Substantia nigra (tissue), 51 donors: ENCODE measurements at places on chromosomes 11 and 22.

DNA sequence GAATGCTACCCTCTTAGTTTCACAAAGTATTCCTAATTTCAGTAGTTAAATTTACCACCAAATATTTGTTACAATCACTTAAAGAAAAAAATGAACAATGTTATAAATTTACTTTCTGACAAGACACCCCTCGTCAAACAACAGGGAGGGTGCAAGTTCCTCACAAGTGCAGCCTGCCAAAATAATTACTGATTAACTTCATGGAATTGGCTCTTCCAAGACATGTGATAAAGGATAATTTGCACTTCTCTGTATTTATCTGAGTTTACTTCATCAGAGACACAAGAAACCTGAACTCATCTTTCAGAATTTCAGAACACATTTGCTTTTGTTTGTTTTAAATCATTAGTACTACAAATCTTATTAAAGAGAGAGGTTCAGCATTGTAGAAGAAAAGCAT is 66.5 kb downstream of the LARGE2 start:
- no peak for DNase-seq

DNA sequence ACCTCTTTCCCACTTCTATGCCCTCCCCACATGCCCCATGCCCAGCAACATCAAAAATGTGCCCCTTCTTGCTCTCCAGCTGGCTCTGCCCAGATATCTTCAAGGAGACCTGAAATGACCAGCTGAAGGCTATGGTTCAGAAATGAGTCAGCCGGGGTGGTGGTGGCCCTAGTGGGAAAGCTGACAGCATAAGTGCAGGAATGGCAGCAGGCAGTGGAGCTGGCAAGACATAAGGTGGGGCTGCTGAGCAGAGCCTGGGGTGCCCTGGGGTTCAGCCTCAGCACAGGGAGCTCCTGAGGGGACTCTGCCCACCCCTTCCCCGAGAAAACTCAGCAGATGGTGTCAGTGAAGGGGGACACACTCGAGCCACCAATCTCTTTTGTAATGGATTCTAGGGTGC is 593.4 kb downstream of the BUD13 start:
- no peak for DNase-seq

DNA sequence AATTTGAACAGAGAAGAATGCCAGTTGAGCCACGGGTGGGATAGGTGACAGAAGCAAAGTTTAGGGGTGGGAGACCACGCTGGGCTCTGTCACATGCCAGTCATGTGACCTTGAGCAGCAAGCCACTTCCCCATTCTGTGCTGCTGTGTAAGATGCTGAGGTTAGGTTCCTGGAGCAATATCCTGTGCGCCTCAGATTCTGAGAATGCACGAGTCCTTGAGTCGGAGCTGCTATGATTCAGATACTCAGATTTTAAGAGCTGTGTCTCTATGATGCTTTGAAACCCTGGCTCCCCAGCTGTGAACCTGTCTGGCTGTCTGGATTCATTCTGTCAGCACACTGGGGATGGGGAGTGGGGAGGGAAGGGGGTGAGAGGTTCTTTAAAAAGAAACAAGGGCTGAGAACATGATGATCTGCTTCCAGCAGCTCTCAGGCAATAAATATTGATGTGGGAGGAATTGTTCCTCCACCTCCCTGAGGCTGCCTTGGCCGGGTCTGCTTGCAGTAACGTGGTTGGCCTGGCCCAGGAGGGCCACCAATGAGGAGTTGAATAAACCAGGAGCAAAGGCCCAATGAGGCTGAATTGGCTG is 24.0 kb downstream of the SLCO2B1 start:
- DNase-seq = no peak

DNA sequence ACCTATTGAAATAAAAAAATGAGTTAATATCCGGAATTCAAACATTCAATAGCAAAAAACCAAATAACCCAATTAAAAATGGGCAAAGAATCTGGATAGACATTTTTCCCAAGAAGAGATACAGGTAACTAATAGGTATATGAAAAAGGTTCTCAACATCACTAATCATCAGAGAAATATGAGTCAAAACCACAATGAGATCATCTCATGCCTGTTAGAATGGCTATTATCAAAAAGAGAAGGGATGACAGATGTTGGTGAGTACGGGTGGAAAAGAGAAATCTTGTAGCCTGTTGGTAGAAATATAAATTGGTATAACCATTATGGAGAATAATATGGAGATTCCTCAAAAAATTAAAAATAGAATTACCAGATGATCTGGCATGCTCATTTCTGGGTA is 26.9 kb upstream of the OR6M1 start:
- no peak for DNase-seq

- no peak for DNase-seq
Observed at GRCh38 chr11:3004481-3004880, 12.4 kb upstream of the NAP1L4 start.

GRCh38 chr22:33578752-33579151 is 341.5 kb downstream of the LARGE1 start:
- no peak for DNase-seq

DNA sequence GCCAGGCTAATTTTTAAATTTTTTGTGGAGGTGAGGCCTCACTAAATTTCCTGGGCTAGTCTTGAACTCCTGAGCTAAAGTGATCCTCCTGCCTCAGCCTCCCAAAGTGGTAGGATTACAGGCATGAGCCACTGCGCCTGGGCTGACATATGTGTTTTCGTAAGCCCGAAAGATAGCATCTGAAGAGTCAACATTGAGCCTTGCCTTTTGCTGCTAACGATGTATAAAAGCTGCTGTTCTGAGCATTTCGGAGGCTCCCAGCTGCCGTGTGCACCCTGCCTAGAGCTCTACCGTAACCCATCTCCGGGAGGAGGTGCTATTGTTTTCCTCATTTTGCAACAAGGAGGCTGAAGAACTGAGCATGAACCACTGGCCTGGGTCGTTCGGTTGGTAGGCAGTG is 18.1 kb upstream of the PPP6R3 start:
- DNase-seq = no peak

GRCh38 chr22:46153930-46154329 is 3.6 kb downstream of the PPARA start:
- DNase-seq = no peak

DNA sequence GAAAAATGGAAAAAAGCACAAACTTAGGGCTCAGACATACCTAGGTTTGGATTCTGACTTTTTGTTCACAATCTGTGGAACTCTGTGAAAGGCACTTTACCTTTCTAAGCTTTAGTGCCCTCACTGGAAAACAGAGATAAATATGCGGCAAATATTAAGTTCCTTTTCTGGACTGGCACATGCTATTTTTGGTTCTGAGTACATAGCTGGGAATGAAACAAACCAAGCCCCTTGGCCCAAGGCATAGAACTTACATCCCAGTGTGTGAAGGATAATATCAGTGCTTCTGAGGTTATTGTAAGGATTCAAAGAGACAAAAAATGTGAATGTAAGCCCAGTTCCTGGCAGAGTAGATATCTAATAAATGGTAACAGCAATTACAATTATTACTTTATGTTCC is 227.5 kb downstream of the ADAMTS15 start:
- DNase-seq = no peak

DNA sequence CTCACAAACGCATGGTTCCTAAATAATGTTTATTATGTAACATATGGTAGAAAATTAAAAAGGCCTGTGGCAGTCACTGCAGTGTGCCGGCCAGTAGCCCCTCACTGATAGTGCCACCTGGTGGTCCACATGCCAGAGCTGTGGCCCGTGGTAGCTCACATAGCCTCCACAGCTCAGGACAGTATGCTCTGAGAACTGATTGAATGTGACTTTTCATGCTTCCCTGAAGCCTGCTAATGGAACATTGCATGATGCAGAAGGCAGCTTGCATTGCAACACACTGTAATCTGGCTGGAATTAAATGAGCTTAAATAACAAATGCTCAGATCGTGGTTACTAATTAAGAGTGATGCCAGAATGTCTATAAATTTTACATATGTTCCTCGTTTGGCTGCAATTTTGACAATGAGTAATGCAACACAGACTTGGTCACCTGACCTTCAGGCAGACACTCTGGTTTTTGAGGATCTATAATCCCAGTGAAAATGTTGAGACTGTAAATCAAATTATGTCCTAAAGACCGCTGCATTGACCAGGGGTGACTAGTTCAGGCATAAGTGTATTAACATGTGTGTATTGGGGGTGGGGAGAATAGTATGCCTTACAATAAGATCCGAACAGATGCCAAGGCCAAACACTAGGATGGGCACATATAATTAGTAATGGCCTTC is 566.4 kb downstream of the METTL15 start:
- DNase-seq = no peak

DNA sequence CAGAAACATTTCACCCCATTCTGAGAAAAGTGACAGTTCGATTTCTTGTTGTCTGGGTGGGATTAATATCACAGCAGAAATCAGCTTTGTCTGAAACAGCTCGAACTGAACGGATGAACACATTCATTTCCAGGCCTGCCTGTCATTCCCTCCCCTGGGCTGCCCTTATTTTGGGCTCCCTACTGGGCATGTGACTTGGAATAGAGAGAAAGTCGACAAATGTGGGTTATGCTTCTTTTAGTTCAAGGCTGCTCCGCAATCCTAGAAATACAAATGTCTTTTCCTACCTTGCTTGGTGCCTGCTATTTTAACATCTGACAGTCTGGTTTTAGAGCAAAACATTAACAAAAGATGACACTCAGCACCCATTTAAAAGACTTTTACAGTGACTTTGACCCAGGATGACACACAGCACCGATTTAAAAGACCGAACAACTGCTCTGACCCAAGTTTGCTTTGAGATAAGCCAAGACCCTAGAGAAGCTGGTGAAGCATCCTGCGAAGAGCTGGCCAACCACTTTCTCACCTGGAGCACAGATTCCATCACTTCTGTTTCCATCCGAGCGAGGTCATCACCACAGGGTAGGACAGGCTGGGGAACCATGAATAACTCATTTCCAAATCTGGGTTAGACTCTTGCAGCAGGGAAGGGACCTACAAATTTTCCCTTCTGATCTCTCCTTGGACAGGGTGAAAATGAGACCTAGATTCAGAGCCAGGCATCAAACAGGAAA is 13.1 kb downstream of the CLMP start:
- no peak for DNase-seq

DNA sequence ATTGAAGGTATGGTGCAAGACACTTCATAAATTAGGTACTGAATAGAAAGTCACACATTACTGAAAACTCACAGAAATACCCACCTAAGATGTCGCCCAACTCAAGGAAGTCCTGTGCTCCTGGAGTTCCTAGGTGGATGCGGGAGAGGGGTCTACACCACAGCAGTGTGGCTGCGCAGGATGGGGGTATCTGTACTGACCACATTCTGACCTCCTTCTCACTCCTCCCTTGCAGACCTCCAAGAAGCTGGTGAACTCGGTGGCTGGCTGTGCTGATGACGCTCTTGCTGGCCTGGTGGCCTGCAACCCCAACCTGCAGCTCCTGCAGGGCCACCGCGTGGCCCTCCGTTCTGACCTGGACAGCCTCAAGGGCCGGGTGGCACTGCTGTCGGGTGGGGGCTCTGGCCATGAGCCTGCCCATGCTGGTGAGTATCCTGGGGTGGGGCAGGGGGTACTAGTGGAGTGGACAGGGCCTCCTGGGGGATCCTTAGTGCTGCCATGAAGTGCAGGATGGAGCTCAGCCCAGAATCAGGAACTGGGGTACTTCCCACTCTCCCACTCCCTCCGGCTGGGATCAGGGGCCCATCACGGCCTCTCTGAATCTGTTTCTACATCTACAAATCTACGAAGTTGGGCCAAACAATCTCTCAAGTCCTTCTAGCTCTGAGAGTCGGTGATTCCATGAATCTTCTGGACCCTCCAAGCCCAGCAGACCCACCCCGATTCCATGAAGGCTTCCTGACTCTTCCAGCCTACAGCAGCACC is 4.9 kb downstream of the TKFC start:
- DNase-seq = no peak

DNA sequence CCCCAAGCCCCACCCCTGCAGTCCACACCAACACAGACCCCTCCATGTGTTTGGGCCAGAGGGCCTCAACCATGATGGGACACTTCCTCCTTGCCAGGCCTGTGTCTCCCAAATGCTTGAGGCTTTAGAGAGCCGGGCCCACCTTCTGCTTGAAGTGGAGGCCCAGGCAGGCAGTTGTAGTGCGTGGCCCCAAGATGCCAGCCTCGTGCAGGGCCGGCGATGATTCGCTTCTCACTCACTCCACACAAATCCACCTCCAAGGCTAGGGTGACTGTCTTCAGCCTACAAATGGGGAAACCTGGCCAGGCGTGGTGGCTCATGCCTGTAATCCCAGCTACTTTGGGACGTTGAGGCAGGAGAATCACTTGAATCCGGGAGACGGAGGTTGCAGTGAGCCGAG is 5.7 kb downstream of the PRR5 start:
- no peak for DNase-seq

DNA sequence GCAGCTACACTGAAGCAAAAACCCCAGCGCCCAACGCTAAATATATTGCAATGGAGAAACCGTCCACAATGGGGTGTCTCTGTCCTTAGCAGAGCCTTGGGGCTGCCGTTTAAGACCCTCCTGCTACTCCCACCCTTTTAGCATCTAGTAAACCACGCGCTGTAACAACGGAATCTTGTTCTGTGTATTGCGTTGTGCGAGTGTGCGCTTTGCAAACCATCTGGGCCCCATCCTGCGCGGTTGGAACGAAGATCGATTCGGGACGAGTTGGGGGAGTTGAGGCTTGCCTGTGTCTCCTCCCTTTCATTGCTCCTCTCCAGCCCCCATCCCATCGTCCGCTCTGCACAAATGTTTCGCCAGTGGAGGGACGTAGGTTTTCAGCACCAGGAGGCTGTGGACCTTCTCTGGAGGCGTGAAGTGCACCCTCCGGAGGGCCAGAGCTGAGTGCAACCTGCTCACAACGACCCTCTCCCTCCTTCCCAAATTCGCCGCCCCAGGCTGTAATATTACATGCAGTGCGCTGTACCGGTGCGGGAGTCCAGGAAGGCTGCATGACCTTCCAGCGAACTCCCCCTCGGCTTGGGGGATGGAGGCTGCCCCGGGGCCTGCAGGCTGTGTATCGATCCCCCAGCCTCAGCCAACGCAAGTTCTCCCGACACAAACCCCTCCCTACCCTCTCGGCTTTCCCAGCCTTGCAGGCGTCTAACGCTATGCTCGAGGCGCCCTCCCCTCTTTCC is 1.6 kb upstream of the KMT2A start:
- no peak for DNase-seq

- no peak for DNase-seq
Observed at GRCh38 chr11:8361206-8361605, 97.5 kb upstream of the LMO1 start.

- no peak for DNase-seq
Observed at GRCh38 chr11:20260307-20260706, 100.0 kb upstream of the DBX1 start.

DNA sequence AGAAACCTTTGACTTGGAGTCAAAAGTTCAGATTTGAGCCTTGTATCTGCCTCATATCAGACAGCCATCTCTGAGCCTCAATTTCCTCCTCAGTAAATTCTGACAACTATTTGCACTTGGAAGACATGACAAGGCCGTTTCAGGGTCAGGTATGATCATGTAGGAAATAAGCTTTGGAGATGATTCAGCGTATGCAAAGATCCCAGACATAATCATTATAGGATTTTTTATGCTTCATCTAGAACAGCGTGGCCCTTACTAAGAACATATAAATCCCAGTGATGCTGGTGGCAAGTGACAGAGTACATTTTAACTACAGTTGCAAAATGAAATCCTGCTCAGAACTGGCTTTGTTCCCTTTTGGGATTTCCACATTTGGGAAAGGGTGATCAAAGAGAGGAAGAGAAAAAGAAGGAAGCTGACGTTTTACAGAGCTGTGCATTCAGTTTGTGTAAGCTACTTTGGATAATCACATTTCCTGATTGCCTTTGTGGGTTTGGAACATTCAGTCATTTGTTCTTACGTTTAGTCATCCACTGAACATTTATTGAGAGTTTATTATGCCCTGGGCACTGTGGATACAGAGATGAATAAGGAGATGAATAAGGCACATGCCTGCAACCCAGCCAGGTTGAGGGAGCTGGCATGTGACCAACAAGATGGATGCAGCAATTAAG is 81.9 kb upstream of the HEPHL1 start:
- no peak for DNase-seq

GRCh38 chr11:34513682-34514449 is at the start of gene ELF5:
ELF5 (minus strand) TSS chr11:34513794; CDS start chr11:34505749, 8,045 bp downstream.
- DNase-seq = no peak
